Retinal pigment epithelial cell (primary cell): ENCODE measurements at places on chromosomes 13 and 19.

GRCh38 chr13:59024434-59024833, 1139.3 kb downstream of the DIAPH3 start:
- DNase-seq, result no peak

DNA sequence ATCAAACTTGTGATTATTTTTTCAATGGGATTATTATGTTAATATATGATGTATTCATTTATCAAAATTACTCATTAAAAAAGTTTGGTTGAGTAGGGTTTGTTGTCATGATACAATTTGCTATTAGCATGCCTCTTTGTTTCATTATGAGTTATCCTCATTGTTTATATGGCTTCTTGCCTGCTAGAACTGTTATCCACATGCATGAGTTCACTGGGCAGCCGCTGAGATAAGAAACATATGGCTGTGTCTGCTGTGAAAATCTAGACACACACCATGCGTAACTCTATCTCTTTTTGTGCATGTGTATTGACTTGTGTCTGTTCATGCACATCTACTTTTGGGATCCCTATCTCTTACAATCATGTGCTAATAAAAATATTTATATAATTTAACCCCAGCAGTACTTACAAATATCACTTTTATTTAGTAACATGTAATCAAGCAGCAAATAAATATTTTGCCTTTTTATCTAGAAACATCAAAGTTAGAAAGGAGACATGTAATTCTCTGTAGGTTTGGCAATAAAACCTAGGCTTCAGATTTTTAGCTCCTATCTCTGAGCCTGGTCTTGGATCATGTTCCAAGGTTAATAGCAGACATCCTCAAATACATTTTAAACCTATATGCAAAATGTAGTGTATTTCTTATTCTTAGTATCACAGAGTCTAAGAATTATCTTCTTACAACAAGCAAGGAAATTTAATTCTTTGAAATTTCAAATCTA, 11.2 kb upstream of the KLF12 start:
- no peak for DNase-seq

GRCh38 chr13:98420554-98421175, 156.2 kb downstream of the STK24 start:
- no peak for DNase-seq

DNA sequence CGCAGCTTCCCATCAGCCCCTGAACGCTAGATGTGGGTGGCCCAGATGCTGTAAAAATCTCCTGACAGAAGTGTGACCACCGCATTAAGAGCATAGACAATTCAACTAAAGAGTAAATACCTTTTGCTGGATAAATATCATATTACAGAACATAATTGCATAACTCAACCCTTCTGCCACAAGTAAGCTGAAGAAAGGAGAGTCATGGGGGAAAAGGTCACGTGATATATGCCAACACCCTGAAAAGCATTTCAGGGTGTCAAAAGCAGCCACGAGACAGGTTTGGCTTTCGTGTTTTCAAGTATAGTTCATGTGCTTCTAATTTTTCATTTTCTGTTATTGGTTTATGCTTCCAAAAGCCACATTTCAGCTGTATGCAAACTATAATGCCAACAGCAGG, 71.3 kb downstream of the LHFPL6 start:
- DNase-seq, result no peak

GRCh38 chr19:20278342-20278741, 111.3 kb downstream of the ZNF486 start:
- DNase-seq, result peak; percentile 0

DNA sequence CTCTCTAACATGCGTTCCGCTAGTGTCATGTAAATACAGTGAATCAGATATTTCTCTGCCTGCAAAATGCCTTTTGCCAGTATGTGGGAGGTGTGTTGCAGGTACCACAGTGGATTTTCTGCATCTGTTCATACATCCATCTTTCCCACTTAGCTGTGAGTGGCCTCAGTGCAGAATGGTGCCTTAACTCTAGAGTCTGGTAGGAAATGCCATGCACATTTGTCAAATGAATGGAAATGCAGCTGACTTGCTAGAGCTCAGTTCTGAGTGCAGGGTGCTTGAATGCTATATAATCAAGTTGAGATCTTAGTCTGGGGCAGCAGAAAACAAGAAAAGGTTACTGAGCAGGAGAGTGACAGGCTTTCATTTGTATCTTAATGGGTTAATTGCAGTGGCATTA, 68.2 kb downstream of the LRCH1 start:
- no peak for DNase-seq

- no peak for DNase-seq
Measured at GRCh38 chr19:6718741-6719539, 1.5 kb downstream of the C3 start.

- DNase-seq, result no peak
Measured at GRCh38 chr13:113005076-113005865, 36.3 kb downstream of the MCF2L start.

GRCh38 chr19:53389978-53390377, 5.0 kb upstream of the ZNF765 start:
- no peak for DNase-seq
